Right lung (tissue), 10 donors: ENCODE measurements at places on chromosomes 7 and 10. TPM values are rescaled to one million over a fixed set of nuclear protein-coding genes. Genes with fewer than 3 reads are reported as not detected.
A peak's percentile ranks its signal among the peaks of the same experiment; 100 is the strongest.

RADIL gene
- polyA plus RNA-seq: 12.9 TPM

LEP gene
- polyA plus RNA-seq: not detected

ZNF736 gene
- polyA plus RNA-seq: 24.3 TPM

ITGA8 gene
- 67.3 TPM for polyA plus RNA-seq

TMEM168 gene
- polyA plus RNA-seq: 65.0 TPM

ENTPD1 gene
- polyA plus RNA-seq: 27.5 TPM

SOSTDC1 gene
- 38.0 TPM for polyA plus RNA-seq

LFNG gene
- polyA plus RNA-seq: 9.5 TPM

GRCh38 chr7:29611941-29612544 is 48.4 kb downstream of the PRR15 start:
- DNase-seq: no peak

GRCh38 chr10:24528946-24529345 is 194.7 kb downstream of the ARHGAP21 start:
- DNase-seq: no peak

DNA sequence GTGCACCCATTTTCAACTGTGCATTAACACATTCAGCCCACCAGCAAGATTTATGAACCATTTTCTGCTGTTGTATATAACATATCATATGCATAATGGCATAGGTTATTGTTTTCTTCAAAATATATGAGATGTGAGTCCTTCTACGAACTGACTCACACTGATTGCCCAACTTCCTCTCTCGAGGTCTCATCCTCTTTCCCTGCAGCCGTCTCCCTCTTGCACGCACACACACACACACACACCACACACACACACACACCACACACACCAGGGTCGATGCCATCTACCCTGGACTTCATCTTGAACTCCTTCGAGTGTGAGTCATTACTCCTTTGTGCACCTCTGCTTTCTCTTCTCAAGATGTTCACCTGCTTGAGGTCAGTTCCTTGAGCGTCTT is 36.7 kb downstream of the EGFR start:
- no peak for DNase-seq

DNA sequence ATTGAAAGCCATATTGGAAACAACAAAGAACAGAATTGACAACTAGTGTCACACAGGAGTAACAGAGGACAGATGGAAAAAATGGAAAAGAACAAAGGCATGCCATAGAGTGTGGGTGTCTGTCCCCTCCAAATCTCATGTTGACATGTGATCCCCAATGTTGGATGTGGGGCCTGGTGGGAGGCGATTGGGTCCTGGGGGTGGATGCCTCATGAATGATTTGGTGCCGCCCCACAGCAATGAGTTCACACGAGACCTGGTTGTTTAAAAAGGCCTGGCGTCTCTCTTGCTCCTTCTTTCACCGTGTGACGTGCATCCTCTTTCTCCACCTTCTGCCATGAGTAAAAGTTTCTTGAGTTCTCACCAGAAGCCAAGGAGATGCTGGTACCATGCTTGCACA is 87.4 kb upstream of the GPR26 start:
- DNase-seq: no peak

- DNase-seq: no peak
Measured at GRCh38 chr10:121425623-121426022, 172.6 kb downstream of the FGFR2 start.

- no peak for DNase-seq
Measured at GRCh38 chr10:106513352-106513771, 651.1 kb downstream of the SORCS1 start.

GRCh38 chr7:99407872-99408378 is 472 bp downstream of the PDAP1 start:
- no peak for DNase-seq

GRCh38 chr7:42931447-42931833 is 534 bp downstream of the PSMA2 start:
- no peak for DNase-seq

GRCh38 chr10:118694848-118695247 is 59.9 kb downstream of the CACUL1 start:
- no peak for DNase-seq

GRCh38 chr10:6840766-6841165 is 260.7 kb upstream of the PRKCQ start:
- no peak for DNase-seq

DNA sequence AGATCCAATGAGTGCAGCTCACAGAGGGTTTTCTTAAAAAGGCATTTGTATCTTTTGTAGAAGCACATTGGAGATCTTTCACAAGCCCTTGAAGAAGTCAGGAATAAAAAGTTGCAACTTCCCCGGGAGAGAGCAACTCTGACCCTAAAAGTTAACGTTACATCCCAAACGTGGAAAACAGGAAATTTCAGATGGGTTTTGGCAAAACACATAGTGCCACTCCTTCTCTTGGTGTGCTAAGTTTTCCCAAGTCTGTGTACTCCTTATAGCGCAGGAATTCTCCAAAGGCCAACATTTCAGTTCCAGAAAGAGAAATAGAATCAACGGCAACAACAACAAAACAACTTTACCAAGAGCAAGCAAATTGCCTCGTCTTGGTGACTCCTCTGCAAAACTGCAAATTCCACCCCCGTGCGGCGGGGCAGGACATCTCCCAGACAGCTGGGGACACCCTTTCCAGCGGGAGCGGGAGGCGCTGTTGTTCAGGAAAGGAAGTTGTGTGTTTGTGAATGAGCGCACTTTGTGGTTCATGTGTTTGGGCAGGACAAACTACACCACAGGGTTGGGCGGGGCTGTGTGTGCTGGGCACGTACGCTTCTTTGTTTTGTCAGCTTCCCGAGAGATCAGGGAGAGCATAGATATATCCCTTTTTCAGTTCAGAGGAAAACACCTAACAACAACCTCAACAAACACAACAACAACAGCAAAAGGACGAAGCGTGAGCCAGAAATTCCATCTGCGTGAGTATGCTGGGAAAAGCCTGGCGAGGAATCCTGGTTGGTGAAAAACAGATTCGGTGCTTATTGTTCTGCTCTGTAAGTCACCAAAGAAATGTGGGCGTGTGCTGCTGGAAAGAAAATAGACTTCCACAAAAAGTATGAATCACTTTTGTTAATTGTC is 294.7 kb upstream of the PITRM1 start:
- no peak for DNase-seq

DNA sequence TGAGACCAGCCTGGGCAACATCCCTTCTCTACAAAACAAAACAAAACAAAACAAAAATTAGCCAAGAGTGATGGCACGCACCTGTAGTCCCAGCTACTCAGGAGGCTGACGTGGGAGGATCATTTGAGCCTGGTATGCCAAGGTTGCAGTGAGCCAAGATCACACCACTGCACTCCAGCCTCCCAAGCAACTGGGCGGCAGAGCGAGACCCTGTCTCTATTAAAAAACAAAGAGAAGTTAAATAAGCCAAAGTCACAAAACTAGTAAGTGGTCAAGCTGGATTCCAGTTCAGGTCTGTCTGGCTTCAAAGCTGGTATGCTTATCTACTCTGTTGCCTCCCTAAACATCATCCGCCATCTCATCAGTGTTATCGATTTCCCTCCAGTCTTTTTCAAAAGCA is 110.8 kb downstream of the ARID5B start:
- no peak for DNase-seq

DNA sequence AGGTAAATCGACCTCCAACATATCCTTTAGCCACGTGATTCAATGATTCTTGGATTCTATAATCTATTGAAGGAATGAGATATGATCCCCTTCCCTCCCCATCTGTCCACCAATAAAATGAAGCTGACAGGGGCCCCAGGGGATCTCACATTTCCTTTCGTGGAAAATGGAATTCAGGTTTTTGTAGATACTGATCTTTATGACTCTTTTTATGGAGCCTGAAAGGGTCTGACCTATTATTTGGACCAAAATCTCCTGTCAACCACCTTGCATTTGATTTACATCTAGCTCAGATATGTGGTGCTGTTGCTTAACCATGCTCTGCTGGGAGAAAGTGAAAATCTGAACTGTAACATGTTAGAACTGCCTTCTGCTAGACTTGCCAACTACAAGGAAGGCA is 234.0 kb upstream of the CXCL12 start:
- no peak for DNase-seq

GRCh38 chr10:44388641-44389040 is 3.7 kb upstream of the CXCL12 start:
- DNase-seq: no peak

GRCh38 chr7:26007510-26007909 is 144.5 kb upstream of the NFE2L3 start:
- DNase-seq: no peak

- no peak for DNase-seq
Measured at GRCh38 chr7:37988721-37989650, 68.5 kb downstream of the EPDR1 start.

DNA sequence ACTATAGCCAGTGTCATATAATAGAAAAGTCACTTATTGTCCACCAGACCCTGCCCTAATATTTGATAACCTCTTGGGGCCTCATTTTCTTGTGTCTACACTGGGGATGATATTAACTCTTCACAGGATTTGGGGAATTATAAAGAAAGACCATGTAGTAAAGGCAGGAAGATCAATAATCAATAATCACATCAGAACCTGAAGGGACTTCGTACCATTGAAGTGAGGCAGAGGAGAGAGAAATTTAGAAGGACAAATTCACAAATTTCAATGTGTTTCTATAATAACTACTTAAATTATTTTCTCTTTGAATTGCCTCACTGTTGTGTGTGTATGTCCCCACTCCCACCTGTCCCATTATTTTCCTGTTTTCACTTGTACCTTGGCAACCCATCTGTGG is 10.7 kb upstream of the SGMS1 start:
- DNase-seq: no peak

DNA sequence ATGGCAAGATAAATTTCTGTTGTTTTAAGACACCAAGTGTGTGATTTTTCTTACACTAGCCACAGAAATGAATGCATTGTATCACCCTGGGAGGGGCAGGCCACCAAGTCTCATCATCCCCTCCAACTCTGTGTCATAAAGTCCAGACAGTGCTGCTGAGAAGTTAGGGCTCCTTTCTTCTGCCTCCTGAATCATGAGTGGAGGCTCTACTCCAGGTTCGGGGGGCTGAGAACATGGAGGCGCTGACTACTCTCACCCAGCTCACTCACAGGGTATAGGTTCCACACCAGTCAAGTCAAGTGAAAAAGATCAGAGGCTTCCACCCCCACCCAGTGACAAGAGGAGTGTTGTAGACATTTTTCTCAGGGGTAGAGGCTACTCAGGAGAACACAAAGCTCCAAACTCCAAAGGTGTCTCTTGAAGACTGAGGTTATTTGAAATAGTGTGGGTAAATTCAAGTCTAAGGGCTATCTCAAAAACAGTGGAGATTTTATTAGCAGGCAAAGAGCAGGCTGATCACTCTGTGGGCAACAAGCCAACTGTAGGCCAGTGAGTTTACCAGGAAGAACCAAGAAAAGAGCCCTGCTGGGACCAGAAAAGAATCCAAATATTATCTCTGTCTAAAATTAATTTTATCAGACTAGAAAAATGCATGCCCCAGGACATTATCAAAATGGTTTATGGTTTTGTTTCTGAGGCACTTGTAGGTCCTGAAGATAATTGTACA is 118.6 kb upstream of the RET start:
- DNase-seq: no peak

- no peak for DNase-seq
Measured at GRCh38 chr7:34849163-34849960, 187.9 kb downstream of the DPY19L1 start.

DNA sequence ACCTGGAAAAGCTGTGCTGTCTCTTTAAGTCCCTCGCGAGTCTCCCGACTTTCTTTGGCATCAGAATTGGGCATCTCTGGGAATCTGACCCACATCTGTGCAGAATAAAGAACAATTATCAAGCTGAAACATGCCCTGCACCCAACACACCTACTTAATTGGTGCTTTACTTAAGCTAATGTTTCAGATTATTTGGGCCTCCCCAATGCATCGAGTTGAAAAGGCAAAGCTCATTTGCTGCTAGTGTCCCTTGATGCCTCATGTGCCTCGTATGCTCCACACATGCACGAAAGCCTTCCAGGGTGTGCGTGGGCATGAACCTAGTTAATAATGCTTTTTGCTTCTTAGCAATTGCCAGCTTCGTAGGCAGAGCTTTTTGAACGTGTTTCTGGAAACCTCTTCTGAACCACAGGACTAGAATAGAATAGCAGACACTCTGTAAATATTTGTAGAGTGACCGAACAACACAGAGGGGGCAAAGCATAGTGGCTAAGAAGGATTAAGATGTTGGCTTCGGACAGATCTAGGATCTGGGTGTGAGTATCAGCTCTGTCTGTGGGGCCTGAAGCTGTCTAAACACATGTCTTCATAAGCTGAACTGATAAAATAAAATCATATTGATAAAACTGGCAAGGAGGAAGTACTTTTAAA is 26.7 kb upstream of the FGFR2 start:
- DNase-seq: no peak

DNA sequence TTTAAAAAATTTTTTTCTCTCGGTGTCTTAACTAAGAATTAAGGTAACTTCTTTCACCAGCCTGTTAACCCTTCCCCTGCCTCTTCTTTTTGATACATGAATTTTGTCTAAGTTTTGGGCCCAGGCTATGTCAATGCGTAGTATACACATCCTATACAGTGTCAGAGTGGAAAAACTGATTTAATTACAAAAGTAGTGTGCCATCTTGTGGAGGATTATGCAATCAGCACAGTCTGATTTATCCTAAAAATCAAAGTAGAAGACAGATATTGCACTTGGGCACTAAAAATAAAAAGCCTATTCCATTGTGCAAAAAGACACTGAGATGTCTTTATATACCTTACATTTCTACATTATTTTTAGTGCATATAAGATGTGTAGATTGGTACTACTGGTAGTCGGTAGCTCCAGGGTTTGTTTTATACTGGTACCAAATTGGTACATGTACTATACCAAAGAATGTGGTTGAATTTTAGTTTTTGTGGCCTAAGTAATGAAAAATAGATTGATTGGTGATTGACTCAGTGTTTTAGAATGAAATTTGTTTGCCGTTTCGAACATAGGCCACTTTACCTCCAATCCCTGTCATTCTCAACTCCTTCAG is 96.6 kb downstream of the MKLN1 start:
- DNase-seq: peak; percentile 10

- no peak for DNase-seq
Measured at GRCh38 chr10:130897815-130898214, 413.7 kb downstream of the TCERG1L start.

DNA sequence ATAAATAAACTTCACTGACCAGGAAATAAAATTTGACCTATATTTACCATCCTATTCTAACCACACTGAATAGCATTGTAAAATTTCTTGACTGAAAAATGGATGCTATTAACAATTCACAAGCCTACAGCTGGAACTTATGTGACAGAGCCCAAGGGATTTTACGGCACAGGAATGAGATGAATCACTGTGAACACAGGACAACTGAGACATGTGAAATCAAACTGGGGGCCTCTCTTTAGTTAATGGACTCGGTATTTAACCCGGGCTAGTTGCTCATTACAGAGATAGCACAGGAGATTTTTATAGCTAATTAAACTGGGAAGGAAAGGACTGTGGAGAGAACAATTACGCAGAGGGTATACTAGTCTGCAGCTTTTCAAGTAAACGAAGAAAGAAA is 100.6 kb downstream of the MICU1 start:
- DNase-seq: no peak

DNA sequence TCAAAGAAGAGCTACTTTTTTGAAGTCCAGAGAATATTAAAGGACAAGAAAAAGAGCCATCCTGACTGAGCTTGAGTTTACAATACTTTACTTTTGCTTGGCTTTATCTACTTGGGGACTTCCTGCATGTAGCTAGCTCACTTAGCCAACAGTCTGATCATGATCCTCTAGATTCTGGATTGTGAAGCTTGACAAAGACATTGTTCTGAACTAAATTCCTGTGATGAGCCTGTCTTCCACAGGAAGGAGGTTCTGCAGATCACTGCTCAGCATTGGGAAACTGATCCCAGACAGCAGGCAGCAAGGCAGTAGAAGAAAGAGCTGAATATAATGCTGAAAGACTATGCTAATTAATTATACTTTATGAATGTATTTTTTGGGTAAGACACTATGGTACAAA is 296.4 kb downstream of the DGKB start:
- no peak for DNase-seq
